ENCODE measurements at places on chromosomes 4 and X.

DNA sequence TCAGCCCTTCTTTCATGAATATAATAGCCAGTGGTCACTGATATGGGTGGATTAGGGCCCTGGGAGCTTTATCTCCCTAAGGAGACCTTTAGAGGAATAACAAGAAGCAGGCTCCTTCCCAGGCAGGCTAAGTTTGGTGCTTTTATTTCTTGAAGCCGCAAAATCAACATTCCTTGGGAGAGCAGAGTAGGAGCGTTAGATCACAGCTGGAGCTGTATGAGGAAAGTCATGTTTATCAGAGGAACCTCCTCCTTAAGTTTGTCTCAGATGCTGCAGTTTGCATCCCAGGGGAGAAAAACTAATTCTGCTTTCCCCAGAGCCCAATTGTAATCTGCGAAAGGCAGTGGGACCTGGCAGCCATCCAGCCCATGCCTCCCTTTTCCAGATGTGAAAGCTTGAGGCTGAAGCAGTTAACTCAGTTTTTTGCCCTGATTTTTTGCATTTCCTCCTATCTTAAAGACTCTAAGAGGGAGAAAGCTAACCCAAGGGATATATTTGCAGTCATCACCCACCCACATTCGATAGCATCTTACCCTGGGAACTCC, 186.0 kb upstream of the FRMPD4 start:
- no peak for DNase-seq

GRCh38 chr4:88212253-88212561, 53.8 kb upstream of the ABCG2 start:
- DNase-seq = no peak

- no peak for DNase-seq
Observed at GRCh38 chrX:68945603-68946228, 116.9 kb downstream of the EFNB1 start.

- DNase-seq = no peak
Observed at GRCh38 chr4:75644095-75644494, 13.8 kb upstream of the CDKL2 start.

GRCh38 chrX:122119361-122119760, 1064.7 kb upstream of the GRIA3 start:
- no peak for DNase-seq

DNA sequence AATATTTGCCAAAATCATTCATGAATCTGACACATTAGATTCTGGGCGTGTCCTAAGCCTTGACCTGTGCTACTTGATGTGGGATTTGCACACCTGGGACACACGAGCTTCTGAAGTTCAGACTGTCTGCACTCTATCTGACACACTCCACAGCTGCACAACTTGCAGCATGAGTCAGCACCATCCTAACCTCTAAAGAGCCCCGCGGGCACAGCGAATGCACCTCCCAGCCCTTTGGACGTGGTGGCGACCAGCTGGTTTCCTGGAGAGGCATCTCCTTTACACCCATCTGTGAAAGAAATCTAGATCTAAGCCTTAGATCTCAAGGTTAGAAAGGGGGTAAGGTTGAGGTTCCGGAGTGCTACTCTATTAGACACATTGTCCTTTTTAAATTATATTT, 69.2 kb downstream of the SORBS2 start:
- DNase-seq = no peak

- DNase-seq = no peak
Observed at GRCh38 chr4:1822568-1823544, 29.8 kb downstream of the FGFR3 start.

DNA sequence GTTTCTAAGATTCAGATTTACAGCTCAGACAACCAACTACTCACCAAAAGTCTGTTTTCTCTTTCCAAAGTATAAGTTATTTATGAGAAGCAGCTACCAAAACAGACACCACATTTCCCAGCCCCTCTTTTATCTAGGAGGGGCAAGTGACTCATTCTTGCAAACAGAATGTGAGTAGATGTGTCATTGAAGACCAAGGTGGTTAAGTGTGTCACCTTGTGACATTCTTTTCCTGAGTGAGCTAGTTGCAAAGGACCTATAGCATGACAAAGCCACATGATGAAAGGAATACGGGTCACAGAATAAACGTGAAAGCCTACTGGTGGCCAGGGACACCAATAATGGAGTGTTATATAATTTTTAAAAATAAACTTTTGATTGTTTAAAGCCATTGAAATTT, 50.0 kb downstream of the SLC7A11 start:
- DNase-seq = no peak

GRCh38 chr4:83262682-83263081, 21.9 kb downstream of the COQ2 start:
- no peak for DNase-seq

DNA sequence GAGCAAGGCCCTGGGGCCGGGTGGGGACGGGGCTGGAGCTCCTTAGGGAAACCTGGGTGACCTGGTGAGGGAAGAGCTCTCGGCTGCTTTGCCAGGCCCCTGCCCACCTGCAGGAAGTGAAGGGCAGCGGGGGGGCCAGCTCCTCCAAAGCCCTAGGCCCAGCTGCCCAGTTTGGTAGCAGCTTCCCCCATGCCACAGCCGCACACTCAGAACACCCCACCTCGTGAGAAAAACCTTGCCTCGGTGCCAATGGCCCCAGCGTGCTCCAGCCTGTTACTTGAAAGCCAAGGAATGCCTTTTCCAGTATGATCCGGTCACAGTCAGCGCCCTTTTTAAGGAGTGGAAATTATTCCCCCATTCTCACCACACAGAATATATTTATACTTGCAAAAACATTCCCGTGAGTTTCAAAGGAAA, 38.3 kb downstream of the ACOX3 start:
- DNase-seq = no peak

DNA sequence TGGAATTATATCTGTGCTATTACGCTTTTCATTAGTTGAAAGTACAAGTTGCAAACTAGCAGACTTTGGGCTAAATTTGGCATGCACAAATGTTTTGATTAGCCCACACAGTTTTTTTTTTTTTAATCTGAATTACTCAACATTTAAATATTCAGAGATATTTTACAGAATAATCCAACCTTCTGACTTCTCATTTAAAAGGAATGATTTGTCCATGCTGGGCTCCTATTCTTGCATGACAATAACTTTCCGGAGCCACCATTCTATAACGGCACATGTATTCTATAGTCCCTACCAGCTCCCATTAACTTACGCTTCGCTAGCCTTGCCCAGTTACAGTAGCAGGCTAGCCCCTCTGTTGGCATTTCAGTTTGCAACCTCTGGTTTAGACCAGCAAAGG, 219.3 kb upstream of the FTHL17 start:
- DNase-seq = no peak

GRCh38 chr4:69025191-69025998, 70.9 kb upstream of the UGT2B7 start:
- DNase-seq = no peak

GRCh38 chr4:87704001-87704400, 53.9 kb downstream of the DMP1 start:
- DNase-seq = no peak

DNA sequence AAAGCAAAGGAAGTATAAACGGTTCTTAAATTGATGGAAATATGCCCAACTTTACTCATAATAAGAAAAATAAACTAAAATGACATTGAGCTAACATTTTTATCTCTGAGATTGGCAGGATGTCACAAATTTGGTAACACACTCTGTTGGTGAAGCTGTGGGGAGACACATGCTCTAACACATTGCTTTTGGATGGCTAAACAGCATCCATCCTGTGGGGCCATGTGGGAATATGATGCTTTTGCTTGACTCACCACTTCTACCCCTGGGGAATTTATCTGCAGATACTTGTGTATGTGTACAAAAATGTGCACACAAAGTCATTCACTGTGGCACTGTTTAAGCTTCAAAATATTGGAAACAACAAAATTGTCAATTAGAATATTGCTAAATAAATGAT, 100.2 kb downstream of the ANAPC4 start:
- no peak for DNase-seq

GRCh38 chr4:53003959-53004358, 141.8 kb downstream of the RASL11B start:
- no peak for DNase-seq

GRCh38 chr4:19381068-19381467, 870.6 kb upstream of the SLIT2 start:
- no peak for DNase-seq

- no peak for DNase-seq
Observed at GRCh38 chrX:14013054-14013453, 16.6 kb downstream of the GEMIN8 start.

- DNase-seq = no peak
Observed at GRCh38 chr4:81651243-81651899, 179.7 kb upstream of the RASGEF1B start.

DNA sequence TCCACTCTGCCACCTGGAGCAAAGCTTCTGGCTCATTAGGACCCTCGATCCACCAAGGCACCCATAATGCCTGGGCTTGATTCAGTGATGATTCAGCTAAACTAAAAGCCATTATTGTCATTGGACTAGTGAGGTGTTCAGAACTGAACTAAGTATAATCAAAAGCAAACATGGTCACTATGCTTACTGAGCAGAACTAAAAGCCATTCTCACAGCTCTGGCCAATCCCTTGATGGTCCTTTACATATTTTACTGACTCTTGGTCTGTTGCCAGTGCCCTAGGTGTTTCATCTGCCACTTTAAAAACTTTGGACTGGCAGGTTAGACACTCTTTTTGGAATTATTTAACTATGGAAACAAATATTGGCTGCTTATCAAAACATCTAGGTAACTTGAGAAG, 703.5 kb downstream of the FAT4 start:
- DNase-seq = no peak

- DNase-seq = no peak
Observed at GRCh38 chr4:163072222-163072621, 94.5 kb downstream of the NAF1 start.

DNA sequence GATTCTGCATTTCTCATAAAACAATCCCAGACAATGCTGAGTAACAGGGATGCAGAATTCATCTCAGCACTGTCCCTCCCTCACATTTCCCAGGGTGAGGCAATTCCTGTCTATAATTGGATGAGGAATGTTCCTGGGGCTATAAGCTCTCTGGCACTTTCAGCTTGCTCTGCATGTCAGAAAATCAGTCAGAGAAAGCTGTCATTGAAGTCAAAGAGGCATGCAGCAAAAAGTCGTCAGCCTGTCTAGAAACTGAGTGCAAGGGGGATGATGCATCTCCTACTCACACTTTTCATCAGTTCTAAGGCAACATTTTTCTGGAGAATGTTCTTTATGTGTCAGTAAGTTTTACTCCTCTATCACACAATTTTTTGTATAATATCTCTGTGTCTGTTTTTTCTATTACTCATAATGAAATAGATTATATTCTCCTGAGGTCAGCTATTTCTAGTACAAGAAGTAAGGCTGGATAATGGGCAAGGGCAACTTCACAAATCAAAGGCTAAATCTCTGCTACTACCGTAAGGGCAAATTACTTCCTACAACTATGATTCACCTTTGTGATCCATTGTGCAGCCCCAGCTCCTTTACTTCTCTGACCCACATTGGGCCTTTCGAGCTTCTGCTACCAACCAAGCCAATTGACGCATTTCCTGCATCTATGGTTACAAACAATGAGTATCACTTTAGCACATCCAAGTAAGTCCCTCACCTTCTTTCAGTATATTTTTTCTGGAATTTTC, 56.0 kb downstream of the TASL start:
- no peak for DNase-seq

DNA sequence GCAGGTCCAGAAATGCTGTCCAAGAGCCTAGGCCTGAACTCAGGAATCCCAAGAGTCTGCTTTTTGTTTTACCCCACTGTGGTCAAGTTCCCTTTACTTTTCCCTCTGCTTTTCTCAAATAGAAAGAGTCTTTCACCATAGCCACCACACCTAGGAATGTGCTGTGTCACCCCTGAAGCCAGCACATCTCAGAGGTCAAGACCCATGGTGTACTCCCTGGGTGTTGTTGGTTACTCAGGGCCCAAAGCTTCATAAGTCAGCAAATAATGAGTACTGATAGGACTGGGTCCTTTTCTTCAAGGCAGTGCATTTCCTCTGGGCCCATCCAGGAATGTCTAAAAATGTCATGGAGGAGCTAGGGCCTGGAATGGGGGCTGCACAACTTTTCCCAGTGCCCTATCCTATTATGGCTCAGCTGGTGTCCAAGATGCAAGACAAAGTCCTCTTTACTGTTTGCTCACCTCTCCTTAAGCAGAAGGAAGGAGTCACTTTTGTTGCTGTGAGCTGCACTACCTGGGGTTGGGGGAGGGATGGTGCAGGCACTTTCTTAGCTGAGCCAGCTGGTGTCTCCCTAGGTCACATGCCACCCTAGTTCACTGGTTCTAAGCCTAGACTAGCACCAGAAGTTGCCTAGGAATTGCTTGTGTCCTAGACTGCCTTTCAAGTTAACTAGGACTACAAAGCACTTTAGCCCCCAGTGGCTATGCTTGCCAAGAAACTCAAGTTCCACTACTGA, 62.4 kb upstream of the RXFP1 start:
- DNase-seq = no peak

Data from stimulated activated CD4-positive, alpha-beta T cell treated with anti-CD3 and anti-CD28 coated beads, Interleukin-4, amount 100 ng/mL, for 48 hours (primary cell).